Activated T-cell treated with anti-CD3 and anti-CD28 coated beads, Interleukin-2, amount 50 U/mL, for 24 hours (primary cell): ENCODE measurements at places on chromosomes 2 and 18.

- H3K27ac ChIP-seq = no peak overlapping the region
- no peak overlapping the region for H3K4me3 ChIP-seq
- no peaks in the 10 kb centered on the region for H3K36me3 ChIP-seq
Measured at GRCh38 chr18:66674286-66674685, 70.4 kb upstream of the CDH19 start.

GRCh38 chr2:72131916-72132841 lies 15.5 kb downstream of the CYP26B1 start:
- DNase-seq = no peak
- no peaks in the 10 kb centered on the region for H3K4me1 ChIP-seq
- H3K4me3 ChIP-seq = no peak overlapping the region
- no peak overlapping the region for H3K27ac ChIP-seq
- peaks cover 11% of the 10 kb centered on the region for H3K27me3 ChIP-seq

DNA sequence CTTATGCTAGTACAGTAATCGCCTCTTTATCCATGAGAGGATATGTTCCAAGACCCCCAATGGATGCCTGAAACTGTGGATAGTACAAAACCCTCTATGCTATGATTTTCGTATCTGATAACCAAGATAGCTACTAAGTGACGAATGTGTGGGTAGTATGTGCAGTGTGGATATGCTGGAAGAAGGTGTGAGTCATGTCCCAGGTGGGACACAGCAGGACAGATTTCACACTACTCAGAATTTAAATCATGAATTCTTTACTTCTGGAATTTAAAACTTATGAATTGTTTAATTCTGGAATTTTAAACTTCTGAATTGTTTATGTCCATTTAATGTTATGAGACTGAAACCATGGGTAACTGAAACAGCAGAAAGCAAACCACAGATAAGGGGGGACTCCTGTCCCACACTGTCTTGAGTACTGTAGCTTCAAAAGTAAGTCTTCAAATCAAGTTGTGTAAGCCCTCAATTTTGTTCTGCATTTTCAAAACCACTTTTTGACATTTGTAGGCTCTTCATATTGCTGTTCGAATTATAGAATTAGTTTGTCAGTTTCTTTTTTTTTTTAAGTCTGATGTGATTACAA lies 116.0 kb downstream of the LTBP1 start:
- H3K27me3 ChIP-seq = peaks cover 16% of the 10 kb centered on the region
- no peaks in the 10 kb centered on the region for H3K4me1 ChIP-seq
- no peak overlapping the region for H3K4me3 ChIP-seq
- H3K36me3 ChIP-seq = no peaks in the 10 kb centered on the region
- H3K27ac ChIP-seq = no peak overlapping the region

- no peak overlapping the region for H3K27ac ChIP-seq
- no peaks in the 10 kb centered on the region for H3K27me3 ChIP-seq
- no peak overlapping the region for H3K4me3 ChIP-seq
- H3K4me1 ChIP-seq = no peaks in the 10 kb centered on the region
- no peaks in the 10 kb centered on the region for H3K36me3 ChIP-seq
Measured at GRCh38 chr18:49521216-49521835, 34.3 kb upstream of the C18orf32 start.
